ENCODE measurements at places on chromosomes 1 and 21.

DNA sequence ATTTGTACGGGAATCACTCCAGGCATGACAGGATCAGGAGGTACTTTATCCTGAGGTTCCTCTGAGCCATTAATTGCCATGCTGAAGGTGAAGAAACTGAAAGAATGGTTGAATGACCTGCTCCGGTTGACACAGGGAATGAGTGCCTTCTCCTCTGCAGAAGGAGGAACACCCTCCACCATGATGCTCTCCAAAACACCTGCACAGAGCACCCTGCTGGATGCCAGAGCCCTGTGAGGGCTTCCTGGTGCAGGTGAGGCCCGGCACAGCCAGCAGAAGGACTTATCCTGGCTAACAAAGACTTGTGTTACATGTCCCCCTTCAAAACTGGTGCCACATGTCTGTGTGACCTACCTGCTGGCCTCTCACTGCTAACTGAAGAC, 14.3 kb upstream of the LBR start:
- DNase-seq: no peak

GRCh38 chr1:174160109-174160473, 771 bp downstream of the RABGAP1L start:
- DNase-seq: no peak

GRCh38 chr1:213728593-213729536, 258.9 kb upstream of the PROX1 start:
- no peak for DNase-seq

DNA sequence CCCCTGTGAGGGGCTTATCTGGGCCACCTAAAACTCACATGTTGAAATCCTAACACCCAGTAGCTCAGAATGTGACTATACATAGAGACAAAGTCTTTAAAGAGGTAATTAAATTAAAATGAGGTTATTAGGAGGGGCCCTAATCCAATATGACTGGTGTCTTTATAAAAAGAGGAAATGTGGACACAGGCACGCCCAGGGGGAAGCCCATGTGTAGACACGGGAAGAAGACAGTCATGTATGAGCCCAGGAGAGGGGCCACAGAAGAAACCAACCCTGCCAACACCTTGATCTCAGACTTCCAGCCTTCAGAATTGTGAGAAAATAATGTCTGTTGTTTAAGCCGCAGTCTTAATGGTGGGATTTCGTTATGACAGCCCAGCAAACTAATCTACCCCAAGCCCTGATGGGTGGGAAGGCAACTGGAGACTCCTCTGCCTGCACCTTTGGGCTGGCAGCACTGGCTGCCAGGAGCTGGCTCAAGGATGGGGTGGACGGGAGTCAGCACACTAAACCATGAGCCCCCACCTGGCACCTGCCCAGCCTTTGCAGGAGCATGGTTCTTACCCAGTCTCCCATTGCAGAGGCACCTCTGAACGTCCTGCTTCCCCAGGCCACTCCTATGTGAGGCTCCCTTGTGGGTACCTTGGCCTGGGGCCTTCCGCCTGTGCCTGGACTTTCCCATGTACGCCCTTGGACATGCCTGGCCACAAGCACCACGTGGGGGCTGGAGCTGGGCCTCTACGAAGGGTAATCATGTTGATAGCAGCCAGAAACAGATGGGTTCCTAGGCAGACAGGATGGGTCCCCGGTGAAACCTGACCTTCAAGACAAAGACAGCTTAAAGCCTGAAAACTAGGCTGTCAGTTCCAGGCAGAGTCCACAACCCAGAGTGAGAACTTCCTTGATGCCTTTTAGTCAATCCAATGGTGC, 57.1 kb upstream of the DMRTB1 start:
- DNase-seq: no peak

- no peak for DNase-seq
Observed at GRCh38 chr1:174023440-174023839, 1.3 kb upstream of the RC3H1 start.

DNA sequence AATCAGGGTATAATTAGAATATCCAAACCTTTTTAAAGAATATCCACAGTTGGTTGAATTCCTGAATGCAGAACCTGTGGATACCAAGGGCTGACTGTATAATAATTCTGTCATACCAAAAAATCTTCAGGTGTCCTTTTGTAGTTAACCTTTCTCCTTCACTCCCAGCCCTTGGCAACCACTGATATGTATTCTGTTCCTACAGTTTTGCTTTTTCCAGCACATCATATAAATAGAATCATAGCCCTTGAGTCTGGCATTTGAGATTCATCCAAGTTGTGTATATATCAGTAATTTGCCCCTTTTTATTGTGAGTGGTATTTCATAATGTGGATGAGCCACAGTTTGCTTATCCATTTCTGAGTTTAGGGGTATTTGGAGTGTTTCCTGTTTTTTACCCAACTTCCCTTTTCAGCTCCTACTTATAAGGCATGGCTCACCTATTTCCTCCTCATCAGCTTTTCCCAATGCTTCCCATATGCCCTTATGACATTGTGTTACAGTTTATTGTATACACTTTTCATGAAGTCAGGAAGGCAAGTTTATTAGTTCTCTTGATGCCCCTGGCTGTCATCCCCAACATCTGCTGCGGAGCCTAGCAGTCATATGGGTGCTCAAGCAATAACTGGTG, 35.0 kb upstream of the AGO1 start:
- DNase-seq: no peak

- DNase-seq: no peak
Observed at GRCh38 chr1:37487619-37487984, 13.2 kb downstream of the ZC3H12A start.

DNA sequence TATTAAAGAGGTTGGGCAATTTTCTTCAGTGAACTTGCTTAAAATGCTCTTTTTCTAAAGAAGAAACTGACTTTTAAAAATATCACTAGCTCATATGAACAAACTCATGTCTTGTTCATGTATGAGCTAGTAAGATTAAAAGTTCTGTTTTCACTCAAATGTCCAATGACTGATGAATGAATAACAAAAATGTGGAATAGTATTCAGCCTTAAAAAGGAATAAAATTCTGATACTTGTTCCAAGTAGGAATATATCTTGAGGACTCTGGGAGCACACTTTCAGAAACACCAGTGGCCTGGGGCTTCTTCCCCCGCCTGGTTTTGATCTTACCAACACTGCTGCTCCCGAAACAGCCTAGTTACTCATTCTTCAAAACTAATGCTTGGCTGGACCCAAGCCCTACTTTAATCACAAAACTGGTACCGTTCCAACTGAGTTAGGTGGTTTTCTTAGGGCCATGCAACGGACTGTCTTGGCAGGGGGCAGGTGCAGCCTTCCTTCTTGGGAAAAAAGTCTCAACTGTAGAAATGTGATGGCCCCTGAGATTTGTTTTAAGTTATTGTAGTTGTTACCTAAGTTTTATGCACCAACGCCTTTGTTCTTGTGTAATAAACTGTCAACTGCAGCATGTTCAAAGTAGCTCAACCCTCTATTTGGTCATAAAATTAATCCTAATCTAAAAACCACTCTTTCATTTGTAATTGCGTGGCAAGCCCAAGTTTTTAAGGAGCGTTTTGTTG, 116.0 kb downstream of the ETS2 start:
- DNase-seq: no peak

GRCh38 chr1:39081271-39082009, 55.3 kb downstream of the NDUFS5 start:
- DNase-seq: no peak

DNA sequence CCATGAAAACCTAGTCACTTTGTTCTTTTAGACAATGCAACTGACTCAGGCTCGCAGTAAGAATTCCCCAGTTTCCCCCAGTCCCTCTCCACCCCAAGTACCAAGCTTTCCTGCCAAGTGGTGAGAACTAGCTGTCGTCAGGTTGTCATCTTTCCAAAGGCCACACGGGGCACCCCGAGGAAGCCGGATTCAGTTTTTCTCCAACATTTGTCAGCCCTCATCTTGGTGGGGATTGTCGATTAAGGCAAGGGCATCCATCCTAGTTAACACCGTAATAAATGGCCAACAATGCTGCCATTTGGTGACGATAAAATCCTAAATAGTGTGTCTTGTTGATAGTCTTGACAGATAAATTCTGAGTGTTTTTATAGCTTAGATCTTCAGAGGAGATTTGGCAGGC, 55.9 kb upstream of the PROX1 start:
- no peak for DNase-seq

DNA sequence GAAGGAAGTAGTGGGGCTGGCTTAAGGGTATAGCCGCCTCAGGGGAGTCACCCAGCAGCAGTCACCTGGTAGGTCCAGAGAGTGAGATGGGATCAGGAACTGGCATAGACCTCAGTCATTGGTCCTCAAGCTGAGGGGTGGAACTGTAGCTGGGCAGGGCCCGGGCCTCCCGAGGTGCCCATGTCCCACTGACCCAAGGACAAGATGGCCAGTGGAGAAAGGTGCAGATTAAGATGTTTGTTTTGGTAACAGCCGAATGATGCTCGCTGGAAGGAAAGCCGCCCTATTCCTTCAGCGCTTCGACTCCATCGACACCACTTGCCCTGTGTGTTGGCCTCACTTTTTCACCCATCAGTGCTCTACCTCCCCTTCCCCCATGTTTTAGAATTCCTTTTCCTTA, 16.4 kb downstream of the COL9A2 start:
- no peak for DNase-seq

DNA sequence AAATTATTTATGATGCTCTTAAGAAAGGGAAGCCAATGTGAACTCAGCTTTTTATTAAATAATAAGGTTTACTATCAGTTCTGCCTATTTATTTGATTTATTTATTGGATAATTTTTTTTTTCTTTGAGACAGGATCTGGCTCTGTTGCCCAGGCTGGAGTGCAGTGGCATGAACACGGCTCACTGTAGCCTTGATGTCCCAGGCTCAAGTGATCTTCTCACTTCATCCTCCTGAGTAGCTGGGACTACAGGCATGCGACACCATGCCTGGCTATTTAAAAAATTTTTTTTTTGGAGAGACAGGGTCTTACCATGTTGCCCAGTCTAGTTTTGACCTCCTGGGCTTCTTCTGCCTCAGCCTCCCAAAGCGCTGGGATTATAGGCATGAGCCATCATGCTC, 21.0 kb upstream of the DNAJC28 start:
- no peak for DNase-seq

- DNase-seq: peak; percentile 55
Observed at GRCh38 chr1:23098463-23099170, 70.0 kb downstream of the LUZP1 start.

DNA sequence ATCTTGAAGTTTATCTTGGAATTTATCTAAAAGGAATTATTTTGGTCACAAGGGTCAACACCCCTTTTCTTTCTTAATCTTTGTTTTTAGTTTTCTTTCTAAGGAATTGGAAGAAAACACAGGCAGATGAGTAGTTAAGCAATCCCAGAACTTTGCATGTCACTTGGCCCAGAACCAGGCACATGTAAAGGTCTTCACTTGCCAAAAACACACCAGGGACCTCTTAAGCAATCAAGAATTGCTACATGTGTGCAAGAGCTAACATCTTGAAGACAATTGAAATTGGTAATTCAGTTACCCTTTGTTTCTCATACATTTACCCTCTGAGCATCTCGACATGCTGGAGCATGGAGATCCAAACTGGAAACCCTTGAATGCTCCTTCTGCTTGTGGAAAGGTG, 114.2 kb downstream of the ZC3H11B start:
- no peak for DNase-seq

DNA sequence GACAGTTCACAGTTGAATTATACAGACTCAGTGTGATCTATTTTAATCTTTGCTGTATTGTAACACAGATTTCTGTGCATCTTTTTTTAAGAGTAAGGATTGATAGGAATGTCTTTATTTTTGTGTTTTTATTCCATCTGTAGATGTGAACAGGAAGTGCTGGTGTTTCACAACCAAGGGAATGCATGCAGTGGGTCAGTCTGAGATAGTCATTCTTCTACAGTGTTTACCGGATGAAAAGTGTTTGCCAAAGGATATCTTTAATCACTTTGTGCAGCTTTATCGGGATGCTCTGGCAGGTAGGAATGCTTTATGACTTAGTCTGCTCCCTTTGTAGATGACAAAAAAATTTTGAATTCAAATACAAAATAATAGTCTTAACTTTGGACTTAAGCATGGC, 84.5 kb downstream of the CC2D1B start:
- no peak for DNase-seq

GRCh38 chr21:42847051-42847707, 32.2 kb downstream of the WDR4 start:
- no peak for DNase-seq

DNA sequence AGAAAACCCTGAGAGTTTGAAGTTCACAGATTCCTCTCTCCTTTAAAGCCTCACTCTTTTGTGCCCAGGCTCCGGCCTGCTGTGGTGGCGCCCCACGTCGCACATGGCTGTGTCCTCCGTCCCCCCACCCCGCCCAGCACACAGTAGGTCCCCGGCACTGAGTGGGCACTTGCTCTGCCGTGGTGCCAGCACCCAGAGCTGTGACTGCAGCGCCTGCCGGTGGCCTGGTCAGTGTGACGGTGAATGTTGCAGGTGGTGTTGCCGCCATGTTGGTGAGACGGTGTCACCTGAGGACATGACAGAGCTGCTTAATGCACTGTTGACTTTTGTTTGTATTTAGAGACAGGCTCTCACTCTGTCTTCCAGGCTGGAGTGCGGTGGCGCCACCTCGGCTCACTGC, 3.4 kb downstream of the ATAD3C start:
- DNase-seq: no peak

DNA sequence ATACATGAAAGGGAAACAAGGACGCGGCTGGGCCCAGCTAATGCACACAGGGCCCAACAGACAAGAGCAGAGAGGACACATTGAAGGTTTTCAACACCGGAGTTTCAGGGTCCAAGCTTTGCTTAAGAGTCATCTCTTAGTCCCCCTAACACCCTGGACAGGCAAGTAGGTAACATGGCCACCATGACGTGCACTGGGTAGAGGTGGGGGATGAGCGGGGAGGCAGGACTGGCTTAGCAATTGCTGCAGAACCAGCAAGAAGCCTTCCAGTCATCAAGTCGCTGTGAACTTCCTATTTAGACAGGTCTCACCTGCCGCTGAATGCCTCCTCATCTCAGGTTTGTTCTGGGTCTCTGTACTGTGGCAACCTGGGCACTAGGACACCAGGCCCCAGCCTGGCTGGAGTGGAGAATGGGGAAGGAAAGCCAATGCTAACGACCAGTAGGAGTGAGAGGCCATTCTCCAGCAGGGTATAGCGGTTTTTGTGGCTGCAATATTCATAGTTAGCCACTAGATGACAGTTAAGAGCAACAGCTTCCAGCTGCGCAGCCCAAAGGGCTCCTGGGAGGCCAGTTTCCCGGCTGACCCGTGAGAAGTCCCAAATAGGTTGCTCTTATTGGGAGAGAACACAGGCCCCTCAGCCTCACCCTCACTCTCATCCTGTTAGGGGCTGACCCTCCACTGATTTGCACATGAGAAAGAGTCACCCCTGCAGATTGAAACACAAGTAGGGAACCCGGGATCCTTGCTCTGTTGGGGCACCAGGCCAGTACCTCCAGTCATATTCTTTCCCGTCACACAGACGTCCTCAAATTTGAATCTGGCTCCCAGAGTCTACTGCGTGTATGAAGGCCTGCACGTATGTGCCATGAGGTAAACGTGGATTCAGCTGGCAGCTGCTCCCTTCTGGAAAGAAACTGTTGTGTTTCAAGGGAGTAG, 6.0 kb upstream of the PIGC start:
- DNase-seq: no peak
